ENCODE measurements at places on chromosomes 7 and 10. TPM values are rescaled to one million over a fixed set of nuclear protein-coding genes. Genes with fewer than 3 reads are reported as not detected.

- DNase-seq, result no peak
Observed at GRCh38 chr7:105206985-105207384, 181.7 kb downstream of the SRPK2 start.

Gene HIBADH
- total RNA-seq, result 33.8 TPM

Gene PTPRZ1
- under 0.01 TPM for total RNA-seq

DNA sequence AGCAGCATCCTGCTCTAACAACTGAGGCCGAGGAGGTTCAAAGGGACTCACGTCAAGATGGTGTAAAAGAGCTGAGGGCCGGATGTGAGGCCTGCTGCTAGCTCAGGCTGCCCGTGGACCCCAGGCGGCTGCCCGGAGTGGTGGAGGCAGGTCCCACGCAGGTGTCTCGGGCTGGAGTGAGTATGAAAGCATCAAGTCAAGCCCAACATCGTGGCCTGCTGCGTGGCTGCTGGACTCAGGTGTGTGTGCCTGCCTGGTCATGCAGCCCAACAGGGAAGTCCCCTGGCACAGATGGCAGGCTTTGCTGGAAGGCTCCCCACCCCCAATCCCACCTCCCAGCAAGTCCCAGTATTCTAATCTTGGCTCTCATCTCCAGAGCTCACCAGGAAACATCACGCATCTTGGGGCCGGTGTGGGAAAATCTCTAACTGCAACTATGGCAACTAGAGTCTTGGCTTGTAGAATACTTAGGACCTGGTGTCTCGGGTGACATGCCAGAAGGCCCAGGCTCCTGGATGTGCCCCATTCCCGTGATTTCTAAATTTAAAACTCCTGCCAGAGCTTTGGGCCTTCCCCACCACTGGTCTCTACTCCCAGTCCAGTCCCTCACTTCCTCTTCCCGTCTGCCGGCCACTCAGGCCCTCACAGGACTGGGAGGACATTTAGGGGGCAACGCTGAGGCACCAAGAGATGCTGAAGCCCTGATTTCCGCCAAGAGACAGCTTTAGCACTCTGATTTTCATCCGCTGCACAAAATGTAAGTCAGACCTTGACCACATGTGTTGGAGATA lies 85.9 kb downstream of the PRKAG2 start:
- DNase-seq, result no peak

- DNase-seq, result no peak
Observed at GRCh38 chr10:28467615-28468014, 65.3 kb upstream of the WAC start.

GRCh38 chr7:26202019-26202990 lies 760 bp downstream of the CBX3 start:
- DNase-seq, result peak; percentile 56

GRCh38 chr10:4512671-4513240 lies 313.3 kb upstream of the AKR1E2 start:
- DNase-seq, result peak; percentile 72

GRCh38 chr7:99267481-99267840 lies 5.2 kb upstream of the MYH16 start:
- DNase-seq, result peak; percentile 89

DNA sequence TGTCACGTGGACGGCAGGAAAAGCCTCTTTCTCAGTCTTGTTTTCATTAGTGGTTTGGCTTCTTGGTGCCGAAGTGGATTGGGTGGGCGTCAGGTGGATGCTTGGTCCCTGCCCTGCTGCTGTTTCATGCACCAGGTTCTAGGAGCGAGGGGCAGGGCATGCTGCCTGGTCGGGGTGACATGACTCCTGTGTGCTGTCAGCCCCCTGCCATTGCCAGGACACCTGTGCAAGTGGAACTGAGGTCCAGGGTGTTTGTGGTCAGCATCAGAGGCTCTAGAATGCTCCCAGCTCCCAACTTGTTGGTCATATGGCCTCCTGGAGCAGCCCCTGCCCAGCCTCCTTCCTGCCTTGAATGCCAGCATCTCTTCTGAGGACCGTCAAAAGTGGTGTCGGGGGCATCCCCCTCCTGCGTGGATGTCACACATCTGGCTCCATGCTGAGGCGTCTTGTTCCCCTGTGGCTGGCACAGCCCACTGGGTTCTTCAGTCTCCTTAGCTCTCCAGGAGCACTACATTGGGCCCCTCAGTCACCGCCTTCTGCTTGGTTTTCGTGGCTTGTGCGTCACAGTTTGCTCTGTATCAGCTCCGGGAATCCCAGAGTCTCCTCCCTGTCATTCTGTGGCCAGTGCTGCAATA lies 24.8 kb downstream of the ADCY1 start:
- DNase-seq, result no peak

DNA sequence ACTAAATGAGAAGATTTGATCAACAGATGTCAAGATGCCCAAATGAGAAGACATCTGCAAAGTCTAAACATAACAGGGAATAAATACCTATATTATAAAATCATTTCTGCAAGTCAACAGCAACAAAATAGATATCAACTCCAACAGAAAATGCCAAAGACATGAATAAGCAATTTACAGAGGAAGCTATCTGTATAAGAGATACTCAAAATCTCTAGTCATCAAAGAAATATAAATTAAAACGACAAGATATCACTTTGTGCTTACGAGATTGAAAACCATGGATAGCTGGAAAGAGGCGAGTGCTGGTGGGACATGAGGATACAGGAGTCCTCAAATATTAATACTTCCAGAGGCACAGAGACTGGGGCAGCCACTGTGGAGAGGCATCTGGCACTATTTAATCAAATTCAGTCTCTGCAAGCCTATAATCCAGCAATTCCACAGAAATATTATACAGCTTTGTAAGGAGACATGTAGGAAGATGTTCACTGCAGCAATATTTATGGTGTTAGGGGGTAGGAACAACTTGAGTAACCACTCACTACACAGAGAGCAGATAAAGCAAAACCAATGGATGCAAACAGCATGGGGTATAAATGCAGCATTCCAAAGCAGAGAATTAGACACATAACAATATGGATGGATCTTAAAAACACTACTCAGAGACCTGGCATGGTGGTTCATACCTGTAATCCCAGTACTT lies 4.8 kb downstream of the DNMBP start:
- DNase-seq, result peak; percentile 21

Gene CDHR1
- total RNA-seq, result 0.68 TPM

GRCh38 chr10:117596706-117597105 lies 54.2 kb downstream of the EMX2 start:
- DNase-seq, result no peak

DNA sequence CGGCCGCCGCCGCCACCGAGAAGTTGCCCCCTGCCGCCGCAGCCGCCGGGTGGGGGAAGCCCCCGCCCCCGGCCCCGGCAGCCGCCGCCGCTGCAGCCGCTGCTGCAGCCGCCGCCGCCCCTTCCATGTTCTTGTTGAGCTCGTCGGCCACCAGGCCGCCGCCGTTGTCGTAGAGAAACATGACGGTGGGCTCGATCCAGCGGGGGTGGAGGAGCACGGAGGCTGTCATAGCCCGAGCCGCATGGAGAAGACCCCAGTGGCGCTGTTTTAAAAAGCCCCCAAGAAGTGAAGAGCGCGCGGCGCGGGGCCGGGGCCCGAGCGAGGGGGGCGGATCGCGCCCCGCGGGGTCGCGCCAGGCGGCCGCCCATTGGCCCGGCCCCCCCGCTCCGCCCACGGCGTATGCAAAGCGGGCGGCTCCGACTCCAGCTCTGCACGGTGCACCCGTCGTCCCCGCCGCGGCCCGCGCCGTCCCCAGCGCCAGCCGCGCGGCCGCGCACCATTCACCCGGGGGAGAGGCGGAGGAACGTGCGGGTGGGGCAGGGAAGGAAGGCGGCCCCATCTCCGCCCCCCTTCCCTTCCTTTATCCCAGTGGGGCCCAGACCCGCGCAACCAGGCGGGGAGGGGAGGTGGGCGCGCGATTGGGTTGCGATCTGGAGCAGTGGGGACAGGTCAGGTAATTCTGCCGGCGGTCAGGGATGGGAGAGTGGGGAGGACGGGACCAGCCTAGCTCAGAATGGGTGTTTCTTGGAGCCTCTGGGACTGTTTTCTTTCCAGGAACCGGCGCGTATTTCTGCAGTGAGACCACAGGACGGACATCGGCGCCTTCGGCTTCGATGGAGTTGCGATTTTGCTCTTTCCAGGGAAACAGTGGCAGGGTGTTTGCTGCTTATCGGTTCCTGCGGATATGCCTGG lies at the start of gene HOXA13:
Gene HOXA13 (minus strand): TSS at position 243 of the 912 bp plus-strand sequence. CDS start 14 bp downstream, at position 229.
- DNase-seq, result no peak
